Mesendoderm (in vitro differentiated cells): ENCODE measurements at places on chromosomes 2 and 18.

- no peak for DNase-seq
Measured at GRCh38 chr18:44589693-44590355, 90.9 kb upstream of the SETBP1 start.

- no peak for DNase-seq
Measured at GRCh38 chr18:31549416-31549815, 42.3 kb upstream of the TTR start.

DNA sequence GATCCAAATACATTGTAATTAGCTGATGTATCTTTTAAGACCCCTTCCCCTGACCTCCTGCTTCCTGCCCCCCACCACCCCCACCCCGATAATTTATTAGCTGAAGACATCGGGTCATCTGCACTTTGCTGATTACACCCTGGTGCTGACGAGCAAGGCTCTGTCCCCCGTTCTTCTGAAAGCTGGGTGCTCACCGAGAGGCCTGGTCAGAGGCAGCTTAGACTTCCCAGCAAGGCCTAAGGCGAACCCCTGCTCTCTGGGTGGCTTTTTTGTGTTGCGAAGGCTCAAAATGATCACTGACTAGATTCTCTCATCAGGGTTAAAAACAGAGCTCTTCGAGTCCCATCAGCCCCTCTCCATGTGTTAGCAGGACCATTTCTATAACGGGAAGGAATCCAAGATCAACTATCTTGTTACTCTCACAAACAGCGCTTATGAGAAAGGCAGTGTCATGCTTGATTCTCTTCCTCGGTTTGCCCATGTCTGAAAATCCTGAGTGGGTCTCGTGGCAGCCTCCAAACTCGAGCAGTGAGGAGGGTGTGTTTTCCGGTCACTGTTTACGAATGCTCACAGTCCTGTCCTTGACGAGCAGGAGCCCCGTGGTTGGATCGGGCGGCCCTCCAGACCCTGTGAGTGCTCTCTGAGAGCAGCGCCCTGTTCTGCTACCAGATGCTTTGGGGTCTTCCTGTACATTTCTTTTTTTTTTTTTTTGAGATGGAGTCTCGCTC lies 201.6 kb downstream of the HDAC4 start:
- DNase-seq: no peak

DNA sequence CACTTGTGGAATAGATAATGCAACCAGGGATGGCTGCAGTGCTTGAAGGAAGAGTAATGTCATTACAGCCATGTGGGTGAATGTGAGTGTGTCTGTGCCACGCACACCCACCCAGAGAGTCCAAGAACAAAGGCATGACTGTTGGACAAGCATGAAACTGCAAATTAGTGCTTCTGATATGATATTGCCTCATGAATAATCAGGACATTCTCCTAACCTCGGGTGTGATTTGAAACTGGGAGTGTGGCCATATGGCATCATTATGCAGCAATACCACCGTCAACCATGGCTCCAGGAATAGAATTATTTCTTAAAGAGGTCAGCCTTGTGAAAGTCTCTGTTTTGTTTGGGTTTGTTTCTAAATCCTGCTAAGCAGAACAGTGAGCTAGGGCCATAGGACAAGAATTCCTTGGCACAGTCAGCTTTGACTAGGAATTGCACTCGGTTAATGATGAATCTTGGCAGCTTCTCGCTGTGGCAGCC lies 678.0 kb upstream of the RAB6C start:
- no peak for DNase-seq

DNA sequence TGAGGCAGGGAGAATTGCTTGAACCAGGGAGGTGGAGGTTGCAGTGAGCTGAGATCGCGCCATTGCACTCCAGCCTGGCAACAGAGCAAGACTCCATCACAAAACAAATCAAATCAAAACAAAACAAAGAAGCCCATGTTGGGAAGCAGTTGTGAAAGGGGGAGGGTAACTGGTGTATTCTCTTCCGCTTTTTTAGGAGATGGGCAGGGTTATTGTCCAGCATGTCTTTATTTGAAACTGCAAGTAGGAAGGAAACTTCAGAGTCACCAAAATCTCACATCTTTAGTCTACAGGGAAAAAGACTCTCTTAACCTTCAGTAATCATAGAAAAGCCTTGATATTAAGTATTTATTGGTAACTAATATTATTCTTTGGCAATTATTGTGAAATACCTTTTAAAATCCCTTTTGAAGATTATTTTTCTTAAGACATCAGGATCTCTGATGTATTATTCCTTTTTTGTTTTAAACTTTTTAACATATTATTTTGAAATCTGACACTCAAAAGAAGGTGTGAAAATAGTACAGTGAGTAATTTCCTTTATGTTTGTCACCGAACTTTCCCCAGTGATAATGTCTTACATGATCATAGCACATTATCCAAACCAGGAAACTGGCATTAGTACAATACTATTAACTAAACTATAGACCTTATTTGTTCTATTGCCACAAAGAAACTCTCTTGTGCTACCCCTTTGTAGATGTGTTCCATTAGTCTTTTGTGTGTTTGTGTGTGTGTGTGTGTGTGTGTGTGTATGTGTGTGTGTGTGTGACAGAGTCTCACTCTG lies 84.3 kb upstream of the LTBP1 start:
- DNase-seq: no peak

- DNase-seq: no peak
Measured at GRCh38 chr18:57175532-57175931, 28.6 kb downstream of the BOD1L2 start.

DNA sequence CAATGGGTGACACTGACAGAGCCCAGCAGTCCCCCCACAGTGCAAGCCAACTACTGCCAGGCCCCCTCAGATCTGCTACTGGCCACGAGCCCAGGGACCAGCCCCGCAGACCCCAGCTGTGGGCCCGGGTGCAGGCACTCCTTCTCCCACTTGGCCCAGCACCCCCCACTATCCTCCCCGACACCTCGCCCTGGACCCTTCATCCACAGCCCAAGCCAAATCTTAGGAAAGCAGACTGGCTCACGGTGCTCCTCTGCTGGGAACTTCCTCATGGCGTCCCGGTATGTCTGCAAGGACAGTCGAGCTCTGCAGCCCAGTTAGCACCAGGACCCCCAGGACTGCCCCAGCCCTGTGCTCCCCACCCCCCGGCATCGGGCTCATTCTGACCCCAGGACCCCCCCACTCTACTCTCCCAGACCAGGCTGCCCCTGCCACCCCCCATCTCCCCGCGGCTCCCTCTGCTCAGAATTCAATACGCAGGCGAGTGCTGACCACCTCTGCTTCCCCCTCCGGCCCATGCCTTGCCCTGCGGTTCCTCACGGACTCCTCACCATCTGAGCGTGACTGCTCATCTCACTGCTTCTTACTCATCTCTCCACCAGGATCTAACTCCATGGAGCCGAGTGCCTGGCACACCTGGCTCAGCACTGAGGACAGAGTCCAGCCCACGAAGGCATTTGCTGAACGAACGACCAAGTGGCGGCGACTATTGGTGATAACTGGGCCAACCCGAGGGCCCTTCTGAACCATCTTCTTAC lies 85.7 kb downstream of the PXDN start:
- DNase-seq: no peak

DNA sequence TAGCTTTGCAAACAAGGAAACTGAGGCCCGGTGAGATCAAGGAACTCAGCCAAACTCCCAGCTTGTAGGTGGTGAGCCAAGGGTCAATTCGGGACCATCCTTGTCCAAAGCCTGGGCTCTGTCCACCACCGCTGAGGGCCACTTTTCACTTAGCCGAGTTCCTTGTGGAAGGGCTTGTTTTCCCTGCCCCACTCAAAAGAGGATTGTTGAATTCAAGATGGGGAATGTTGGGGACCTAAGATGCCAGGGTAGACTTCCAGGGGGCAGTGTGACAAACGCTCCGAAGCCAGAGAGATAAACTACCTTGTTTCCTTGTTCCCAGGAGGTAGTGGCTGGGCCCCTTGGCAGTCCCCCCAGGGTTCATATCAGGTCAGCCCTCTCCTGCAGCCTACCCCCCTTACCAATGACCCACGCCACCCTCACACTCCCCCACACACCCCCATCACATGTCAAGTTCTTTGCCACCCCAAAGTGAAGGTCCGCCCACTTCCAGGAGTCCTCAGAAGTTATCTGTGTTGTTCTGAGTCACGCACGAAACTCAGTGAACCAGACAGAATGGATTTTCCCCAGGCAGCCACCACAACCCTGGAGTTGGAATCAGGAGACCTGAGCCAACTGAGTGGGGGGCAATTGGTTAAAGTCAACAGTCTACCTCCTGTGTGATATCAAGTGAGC lies 10.3 kb upstream of the ATOH8 start:
- no peak for DNase-seq

DNA sequence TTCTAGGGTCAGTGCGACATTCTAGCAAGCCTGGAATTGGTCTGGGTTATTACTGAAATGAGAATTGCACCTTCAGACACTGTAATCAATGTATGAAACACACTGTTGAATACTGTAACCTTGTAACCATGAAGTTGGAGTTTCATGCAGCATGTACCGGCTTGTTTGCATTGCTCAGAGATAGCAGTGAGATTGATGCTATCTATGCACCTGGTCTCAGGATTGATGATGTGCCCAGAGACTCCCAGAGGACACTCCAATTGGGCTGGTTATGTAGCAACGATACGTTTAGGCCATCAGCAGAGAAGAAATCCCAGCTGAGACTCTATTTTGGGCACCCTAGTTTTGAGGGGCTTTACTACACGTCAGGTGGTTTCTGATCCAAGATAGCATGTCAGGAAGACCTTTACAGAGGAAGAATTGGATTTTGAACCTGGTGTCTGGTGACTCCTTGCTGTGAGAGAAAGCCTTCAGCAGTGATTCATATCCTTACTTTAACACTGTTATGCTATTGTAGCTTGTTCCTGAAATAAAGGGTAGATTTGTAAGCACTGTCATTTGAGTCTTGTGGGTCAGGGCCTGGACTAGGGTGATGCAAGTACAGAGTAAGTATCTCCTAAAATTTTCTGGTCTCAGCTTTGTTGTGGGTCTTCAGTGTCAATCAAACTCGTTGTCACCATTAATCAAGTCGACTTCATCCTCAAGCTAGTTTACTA lies 305.1 kb upstream of the GULP1 start:
- peak; percentile 33 for DNase-seq

- DNase-seq: no peak
Measured at GRCh38 chr2:195572895-195573683, 83.9 kb upstream of the SLC39A10 start.

DNA sequence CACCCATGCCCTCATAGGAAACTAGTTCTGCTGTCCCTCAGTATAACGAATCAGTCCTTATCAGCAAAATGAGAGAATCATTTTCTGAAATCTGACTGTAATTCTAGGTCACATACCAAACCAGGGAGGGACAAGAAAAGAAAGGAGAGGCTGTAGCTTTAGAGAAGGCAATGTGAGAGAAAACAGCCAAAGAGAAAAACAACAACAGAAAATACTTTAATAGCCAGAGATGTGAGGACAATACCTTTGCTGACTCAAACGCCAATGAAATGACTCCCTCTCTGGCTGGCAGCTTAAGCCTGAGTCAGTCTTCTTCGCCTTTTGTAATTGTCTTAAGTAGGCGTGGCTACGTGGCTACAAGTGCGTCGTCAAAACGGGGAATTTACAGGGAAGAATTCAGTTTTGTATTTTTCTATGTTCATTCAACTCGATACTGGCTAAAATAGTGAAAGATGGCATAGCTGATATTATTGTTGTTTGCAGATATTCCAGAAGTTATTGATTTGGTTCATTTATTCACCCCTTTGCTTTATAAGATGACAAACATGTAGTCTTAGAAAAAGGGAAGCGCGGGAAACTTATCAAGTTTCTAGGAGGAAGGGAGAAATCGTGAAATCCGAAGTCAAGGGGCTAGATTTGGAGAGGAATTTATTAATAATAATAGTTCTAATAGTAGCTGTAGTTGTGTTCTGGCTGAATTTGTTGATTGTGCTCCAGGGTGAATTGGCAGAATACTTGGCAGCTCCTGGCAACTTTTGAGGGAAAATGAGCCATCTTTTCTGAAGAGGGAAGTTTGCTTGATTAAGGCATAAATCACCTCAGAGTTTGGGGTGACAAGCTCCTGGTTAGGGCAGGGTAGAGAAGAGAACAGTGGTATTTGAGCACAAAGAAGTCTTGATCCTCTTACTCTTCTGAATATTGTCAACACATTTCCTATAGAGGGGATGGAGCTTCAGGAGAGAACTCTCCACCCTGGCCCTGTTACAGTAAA lies at the start of gene IL1A:
Gene IL1A (minus strand): TSS at position 295 of the 991 bp plus-strand sequence. CDS start 723 bp downstream, outside the sequence.
- peak; percentile 82 for DNase-seq

- no peak for DNase-seq
Measured at GRCh38 chr2:103208916-103209315, 447.1 kb downstream of the TMEM182 start.

GRCh38 chr2:7595206-7595605 lies 678.0 kb downstream of the RNF144A start:
- no peak for DNase-seq

- DNase-seq: no peak
Measured at GRCh38 chr18:56661360-56662062, 10.4 kb downstream of the WDR7 start.

DNA sequence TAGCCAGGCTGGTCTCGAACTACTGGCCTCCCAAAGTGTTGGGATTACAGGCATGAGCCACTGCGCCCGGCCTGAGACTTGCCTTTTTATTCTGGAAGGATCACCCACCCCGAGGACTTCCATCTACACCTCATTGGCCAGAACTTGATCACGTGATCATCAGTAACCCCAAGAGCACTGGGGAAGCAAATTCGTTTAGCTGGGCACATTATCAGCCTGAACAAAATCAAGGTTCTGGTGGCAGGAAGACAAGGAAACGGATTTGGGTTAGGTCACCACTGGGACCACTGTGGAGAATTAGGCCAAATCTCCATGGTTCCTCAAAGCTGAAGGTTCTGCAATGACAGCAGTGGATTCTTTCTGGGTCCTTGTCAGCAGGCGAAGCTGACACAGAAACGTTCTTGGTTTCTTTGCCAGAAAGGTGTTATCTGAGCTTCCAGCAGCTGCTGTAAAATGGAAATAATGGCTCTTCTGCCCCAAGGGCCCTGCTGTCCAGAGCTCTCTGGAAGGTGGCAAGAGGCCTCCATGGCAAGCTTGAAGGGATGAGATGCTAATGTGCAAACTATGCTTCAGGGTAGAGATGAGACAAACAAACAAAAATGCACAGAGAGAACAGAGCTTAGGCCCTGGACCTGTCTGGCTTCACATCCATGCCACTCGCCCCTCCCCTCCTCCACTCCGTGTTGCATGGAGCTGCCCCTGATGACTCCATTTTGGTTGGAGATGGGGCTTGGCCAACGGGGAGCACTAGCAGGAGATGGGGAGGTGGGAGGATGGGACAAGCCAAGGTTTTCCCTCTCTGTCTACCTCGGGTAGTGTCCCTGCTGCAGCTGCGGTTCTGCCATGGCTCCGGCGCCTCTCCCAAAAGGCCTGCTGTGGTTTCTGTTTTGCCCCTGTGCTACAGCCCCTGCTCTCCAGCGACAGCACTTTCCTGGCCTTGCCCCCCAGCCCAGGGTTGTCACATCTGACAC lies 28.4 kb downstream of the TMEM177 start:
- DNase-seq: no peak

GRCh38 chr2:205694256-205694655 lies 12.0 kb downstream of the NRP2 start:
- DNase-seq: peak; percentile 59

DNA sequence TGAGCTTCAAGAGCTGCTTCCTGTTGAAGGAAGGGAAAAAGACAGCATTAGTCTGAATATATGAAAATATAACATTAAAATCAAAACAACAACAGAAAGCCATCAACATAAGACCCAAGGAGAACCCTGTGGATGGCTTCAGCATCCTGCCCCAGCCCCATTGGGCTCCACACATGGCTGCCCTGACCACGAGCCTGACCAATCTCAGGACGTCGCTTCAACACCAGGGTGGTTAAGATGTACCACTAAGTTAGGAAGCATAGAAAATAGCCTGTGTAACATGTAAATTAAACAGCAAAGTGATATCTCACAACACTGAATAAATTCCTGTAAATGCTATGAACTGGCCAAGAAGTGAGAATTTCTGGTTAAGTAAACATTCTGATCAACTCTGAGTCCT lies 77.2 kb upstream of the CD226 start:
- DNase-seq: no peak

- peak; percentile 71 for DNase-seq
Measured at GRCh38 chr2:41869542-41870264, 178.1 kb upstream of the PKDCC start.
